ENCODE measurements at places on chromosomes 6 and 20.

- no peak for DNase-seq
Observed at GRCh38 chr6:134634966-134635365, 314.9 kb downstream of the ALDH8A1 start.

- DNase-seq: no peak
Observed at GRCh38 chr6:132960720-132961119, 146.4 kb downstream of the RPS12 start.

DNA sequence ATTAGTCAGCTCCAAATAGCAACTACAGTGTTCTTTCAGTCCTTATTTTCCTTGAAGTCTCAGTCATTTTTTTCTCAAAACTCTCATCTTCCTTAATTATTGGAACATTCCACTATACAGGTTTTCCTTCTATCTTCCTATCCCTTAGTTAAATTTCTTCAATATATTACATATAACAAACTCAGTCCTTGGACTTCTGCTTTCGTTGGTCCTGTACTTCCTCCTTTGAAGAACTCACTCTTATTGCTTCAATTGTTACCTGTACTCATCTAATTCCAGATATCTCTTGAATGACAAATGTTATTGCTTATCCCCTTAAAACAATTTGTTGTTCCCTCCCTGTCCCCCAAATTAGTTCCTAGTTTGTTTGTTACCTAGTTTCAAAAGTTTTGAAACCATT lies 67.7 kb upstream of the NOTCH4 start:
- no peak for DNase-seq

GRCh38 chr6:156881687-156882629 lies 104.8 kb downstream of the ARID1B start:
- DNase-seq: no peak

GRCh38 chr20:51386586-51386985 lies 155.9 kb downstream of the NFATC2 start:
- DNase-seq: no peak

GRCh38 chr20:14375416-14375985 lies 38.1 kb upstream of the FLRT3 start:
- no peak for DNase-seq

GRCh38 chr6:113120224-113120581 lies 736.9 kb upstream of the MARCKS start:
- no peak for DNase-seq

DNA sequence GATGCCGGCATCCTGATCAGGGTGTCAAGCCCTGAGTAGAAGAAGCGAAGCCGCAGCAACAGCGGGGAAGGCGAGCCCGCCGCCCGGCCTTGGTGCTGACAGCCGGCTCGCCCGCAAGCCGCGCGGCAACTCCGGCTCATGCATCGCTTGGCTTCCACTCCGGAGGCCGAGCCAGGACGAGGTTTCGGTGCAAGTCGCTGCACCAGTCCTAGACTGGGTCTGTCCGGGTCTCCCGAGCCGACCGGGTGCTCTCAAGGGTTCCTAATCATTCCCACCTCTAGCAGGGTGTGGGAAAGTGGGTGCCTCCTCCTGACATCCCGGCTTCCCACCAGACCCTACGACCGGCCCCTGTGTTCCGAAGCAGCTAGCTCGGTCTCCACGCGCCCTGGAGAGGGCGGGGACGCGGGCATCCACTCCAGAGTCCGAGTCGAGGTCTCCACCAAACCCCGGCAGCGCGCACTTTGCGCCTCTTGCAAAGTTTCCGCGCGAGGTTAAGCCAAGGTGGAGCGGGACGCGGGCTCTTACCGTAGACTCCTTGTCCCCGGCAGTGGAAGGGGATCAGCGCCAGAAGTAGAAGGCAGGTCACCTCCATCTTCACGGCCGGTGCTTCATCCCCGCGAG lies 1.4 kb downstream of the MDGA1 start:
- DNase-seq: no peak

- DNase-seq: no peak
Observed at GRCh38 chr6:25641940-25642666, 9.9 kb upstream of the SCGN start.

GRCh38 chr20:4602297-4602631 lies 119.4 kb upstream of the PRND start:
- no peak for DNase-seq

DNA sequence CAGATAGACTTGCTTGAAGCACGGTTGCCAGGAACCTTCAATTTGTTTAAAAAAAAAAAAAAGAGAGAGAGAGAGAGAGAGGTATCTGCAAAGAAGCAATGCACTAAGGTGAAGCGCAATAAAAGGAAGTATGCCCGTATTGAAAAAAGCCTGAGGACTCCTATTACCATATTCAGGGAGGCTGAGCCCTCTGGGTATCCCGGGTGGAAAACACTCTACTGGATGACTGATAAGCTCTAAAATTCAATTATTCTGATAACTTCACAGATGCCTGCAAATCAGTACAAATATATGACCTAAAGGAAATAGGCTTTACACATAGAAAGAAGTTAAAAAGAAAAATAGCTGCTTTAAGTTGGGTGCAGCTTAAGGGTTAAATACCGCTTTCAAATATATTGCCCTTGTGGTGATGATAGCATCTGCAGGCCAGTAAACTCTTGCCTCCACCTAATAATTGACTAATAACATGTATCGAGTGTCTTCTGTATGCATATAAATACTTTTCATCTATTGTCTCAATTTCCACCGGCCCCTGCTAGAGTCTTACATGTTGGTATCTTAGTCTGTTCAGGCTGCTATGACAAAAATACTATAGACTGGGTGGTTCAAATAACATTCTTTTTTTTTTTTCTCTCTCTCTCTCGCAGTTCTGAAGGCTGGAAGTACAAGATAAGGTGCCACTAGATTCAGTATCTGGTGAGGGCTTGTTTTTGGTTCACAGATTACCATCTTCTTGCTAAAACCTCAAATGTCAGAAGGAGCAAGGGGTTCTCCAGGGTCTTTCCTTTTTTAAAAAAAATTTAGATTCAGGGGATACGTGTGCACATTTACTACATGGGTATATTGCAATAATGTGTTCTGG lies 187.4 kb upstream of the JARID2 start:
- DNase-seq: no peak

GRCh38 chr6:45933855-45934254 lies 81.8 kb downstream of the CLIC5 start:
- no peak for DNase-seq

GRCh38 chr6:168089186-168090063 lies 10.4 kb upstream of the FRMD1 start:
- no peak for DNase-seq

- DNase-seq: no peak
Observed at GRCh38 chr6:126907996-126908395, 210.5 kb upstream of the RSPO3 start.

DNA sequence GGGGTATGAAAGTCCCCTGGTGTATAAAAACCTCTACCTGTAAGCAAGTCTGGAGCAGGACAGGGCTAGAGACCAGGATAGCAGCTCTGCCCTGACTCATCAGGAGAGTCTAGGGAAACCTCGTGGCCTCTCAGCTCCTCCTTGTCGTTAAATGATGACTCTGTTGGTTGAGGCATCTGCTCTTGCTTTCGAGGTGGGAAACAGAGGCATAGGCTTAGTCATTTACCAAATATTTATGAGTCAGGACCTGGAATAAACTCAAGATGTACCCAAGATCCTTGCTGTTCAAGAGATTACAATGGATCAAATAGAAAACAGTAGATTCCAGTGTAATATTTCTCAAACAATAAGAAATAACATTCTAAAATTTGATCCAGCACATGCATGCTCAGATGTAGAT lies 5.5 kb downstream of the MANBAL start:
- DNase-seq: peak; percentile 51

- no peak for DNase-seq
Observed at GRCh38 chr6:23522792-23523547, 603.0 kb upstream of the NRSN1 start.

DNA sequence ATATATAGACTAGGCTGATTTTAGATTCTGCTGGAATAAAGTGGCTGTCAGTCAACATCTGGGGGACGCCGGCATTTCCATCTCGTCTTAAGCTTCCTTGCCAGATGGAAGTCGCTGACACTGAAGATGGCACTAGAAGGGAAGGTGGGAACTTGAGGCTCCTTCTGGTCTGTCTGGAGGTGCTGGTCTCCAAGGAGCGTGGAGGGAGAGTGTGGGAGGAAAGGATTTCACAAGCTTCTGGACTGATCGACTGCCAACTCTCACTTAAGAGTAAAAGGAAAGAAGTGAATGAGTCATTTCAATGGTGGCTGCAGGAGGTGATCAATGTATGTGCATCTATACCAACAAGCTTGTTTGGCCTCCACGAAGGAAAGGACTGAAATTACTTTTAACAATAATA lies 40.4 kb downstream of the DUSP22 start:
- no peak for DNase-seq

DNA sequence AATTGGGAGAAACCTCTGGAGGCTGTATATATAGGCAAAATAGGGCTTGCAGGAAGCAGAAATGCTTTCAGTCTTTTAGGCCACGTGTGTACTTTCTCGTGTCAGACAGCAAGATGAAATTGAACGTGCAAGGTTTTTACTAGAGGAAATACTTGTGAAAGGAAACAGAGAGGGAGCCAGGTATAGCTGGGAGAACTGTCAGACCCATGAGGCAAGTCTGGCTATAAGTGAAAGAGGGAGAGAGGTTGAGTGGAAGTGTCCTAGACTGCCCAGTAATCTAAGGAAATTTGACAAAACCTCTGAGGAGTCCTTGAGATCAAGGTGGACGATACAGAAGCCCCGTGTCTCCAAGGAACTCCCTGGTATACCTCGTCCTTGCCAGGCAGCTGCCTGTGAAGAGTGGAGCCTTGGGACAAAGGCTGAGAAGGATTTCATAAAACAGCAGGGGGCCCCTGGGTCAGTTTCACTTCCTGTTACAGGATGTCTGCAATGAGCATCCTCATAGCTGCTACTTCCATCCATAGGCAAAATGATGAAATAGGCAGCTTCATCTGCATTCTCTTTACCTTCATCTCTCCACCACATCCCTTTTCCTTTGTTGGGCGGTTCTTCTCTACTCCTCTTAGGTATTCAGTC lies 114.4 kb upstream of the MAP3K7 start:
- no peak for DNase-seq

DNA sequence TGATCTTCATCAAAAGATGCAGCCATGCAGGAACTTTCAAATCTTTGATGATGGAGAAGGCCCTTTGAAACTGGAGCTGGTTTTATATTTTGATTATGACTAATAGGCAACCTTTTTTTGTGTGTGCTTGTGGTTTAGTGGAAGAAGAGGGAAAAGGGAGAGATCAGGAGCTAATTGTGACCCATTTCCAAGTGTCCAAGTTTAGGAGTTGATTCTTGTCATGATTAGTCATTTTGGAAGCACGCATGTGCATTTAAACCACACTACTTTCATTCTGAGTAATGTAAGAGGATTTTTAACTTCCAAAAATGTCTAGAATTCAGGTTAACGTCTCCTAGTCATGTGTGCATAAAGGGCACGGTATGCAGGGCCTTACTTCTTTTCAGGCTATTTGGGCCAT lies 3.5 kb downstream of the FOXO3 start:
- DNase-seq: no peak

GRCh38 chr6:141248021-141248799 lies 884.5 kb upstream of the GJE1 start:
- DNase-seq: no peak

- no peak for DNase-seq
Observed at GRCh38 chr20:49685161-49685601, 28.5 kb downstream of the B4GALT5 start.

DNA sequence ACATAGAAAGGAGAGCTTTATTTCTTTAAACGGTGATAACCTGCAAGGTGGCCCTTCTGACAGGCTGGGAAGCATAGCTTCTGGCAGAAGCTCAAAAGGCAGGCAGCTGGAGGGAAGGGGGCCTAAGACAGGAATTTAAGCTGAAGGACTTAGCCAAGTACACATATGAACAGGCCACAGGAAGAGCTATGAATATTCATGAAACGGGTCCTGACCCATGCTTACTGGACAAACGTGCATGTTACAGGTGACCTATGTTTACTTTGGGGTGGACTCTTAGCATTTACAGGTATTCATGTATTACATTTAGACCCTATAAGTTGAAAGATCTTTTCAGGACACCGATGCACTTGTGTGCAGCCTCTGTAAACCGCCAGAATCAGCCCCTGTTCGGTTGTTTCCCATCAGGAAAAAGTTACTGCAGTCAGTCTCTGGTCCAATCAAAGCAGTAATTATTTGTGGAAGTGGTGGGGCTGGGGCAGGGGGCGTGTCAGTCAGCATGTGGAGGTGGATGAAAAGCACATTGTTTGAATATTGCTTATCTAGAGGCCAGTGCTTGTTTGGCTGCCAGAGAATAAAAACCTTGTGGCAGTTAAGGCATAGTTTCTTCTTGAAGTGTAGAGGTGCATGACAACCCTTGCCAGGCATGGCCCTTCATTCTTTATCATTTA lies 2.9 kb upstream of the GZF1 start:
- no peak for DNase-seq

GRCh38 chr6:782141-782540 lies 89.2 kb upstream of the EXOC2 start:
- DNase-seq: no peak

- no peak for DNase-seq
Observed at GRCh38 chr20:21125072-21125848, 622 bp upstream of the KIZ start.

DNA sequence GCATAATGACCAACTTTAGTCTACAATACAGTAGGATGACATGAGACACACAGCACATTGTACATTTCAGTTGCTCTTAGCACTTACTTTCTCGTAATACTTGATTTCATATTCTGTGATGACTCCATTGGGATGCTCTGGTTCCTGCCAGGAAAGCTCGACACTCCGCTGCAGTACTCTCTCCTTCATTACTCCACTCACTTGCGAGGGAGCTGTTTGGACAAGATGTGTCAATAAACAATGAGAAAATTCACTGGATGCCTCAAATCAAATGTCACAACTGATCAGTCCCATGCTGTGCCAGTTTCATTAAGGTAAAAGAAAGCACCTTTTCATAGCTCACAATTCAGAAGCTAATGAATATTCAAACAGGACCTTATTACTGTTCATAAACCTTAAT lies 147.1 kb downstream of the EPHA7 start:
- DNase-seq: no peak

DNA sequence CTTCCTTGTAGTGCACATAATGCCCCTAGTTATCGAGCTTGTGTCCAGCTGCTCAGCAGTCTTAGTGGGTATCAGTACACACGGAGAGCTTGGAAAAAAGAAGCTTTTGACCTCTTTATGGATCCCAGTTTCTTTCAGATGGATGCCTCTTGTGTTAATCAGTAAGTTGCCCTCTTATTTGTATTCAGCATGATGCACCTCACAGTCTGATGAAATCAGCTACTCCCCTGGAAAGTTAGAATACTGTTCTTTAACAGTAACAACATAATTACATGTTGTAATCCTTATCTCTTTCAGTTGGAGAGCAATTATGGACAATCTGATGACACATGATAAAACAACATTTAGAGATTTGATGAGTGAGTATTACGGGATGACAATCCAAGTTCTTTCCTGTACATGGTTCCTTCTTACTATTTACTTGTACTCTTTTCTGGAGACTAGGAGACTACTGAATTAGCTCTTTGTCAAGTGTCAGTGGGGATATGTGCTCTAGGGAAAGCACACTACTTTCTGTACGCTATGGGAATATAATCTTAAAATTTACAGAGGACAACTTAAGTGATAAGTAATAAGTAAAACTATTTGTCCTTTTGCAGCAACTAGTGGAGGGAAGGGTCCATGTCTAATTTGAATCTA lies 39.1 kb downstream of the PGM3 start:
- no peak for DNase-seq

- DNase-seq: no peak
Observed at GRCh38 chr6:150887978-150888563, 22.6 kb downstream of the MTHFD1L start.
